Stimulated activated CD4-positive, alpha-beta T cell treated with anti-CD3 and anti-CD28 coated beads, TNF-alpha, amount 100 ng/mL, for 4 hours (primary cell): ENCODE measurements at places on chromosomes 5 and 9.

- DNase-seq: no peak
Observed at GRCh38 chr5:9733486-9733885, 103.3 kb upstream of the TAS2R1 start.

DNA sequence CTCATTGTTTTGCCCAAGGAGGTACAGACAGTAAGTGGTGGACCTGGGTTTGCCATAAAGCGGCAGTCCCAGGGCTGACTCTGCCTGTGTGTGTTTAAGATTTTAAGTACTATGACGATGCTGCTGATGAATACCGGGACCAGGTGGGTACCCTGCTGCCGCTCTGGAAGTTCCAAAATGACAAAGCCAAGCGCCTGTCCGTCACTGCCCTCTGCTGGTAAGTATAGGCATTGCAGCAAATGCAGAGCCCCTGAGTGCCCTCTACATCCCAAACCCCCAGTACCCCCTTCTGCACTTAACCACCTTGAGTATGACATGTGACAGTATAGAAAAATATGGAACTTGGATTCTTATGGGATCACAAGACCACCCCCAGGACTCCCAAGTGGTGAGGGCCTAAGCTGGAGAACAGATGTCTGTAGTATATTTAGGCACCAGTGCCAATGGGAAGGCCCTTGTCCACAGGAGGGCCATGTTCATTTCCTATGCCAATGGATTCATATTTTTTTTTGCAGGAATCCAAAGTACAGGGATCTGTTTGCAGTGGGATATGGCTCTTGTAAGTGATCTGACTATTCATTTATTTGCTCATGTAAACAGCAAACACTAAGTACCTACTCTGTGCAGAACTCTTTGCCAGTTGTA is 22.0 kb downstream of the ENHO start:
- peak; percentile 62 for DNase-seq

DNA sequence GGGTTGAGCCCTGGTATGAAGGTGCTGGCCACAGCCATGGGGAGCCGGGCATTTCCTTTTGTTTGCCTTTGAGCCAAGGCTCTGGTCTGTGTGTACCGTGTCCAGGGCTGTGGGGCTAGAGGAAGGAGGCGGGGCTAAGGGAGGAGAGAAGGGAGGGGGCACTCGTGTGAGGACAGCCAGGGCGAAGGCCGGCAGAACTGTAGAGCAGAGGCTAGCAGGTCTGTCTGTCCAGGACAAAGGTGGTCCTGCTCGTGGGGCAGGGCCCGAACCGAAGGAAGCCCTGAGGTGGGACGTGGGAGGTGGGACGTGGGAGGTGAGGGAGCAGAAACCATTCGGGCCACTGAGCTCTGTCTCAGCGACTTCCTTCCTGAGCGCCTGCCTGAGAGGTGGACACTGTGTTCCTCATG is 41.3 kb upstream of the TESK1 start:
- DNase-seq: no peak

DNA sequence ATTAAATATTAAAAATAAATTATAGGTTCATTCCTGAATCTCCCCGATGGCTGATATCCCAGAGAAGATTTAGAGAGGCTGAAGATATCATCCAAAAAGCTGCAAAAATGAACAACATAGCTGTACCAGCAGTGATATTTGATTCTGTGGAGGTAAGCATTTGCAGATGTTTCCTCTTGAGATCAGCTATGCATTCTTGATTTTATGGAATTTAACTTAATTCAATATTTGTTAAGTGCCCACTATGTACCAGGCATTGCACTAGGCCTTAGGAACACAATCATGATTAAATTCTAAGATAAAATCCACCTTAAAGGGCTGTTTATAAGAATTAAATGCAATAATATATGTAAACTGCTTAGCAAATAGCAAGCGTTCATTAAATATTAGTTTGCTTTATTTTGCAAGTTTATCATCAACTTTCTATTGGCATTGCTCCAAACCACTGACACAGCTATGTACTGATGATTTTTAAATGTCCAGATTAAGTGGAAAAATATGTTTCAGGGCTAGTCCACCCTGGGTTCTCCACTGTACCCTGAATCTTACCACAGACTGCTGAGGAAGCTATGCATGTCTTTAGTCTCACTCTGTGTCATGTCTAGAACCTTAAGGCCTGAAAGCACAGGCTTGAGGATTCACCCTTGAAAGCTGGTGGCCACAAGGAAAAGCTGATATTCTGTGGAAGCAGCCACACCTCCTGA is 33.2 kb downstream of the SLC22A4 start:
- no peak for DNase-seq

- DNase-seq: no peak
Observed at GRCh38 chr5:27011274-27011673, 27.1 kb downstream of the CDH9 start.

GRCh38 chr9:12699529-12699928 is 6.3 kb downstream of the TYRP1 start:
- DNase-seq: no peak

GRCh38 chr5:5665225-5666075 is 243.0 kb downstream of the ICE1 start:
- DNase-seq: no peak
